ENCODE measurements at places on chromosomes 1 and 21.

DNA sequence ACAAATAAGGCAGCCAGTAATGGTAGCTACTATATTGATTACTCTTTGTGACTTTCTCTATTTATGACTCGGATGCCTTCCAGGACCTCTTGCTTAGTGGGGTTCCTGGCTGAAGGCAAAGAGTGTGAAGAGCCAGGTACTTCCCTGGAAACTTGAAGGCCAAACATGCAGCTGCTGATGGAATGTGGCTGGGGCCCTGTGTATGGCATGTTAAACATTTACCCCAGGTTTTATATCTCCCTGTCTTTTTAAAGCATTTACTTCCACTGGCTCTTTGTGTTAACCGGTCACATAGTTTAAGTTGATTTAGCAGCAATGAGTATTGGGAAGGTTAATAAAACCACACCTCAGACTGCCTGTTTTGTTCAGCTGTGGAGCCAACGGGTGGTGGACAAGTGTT lies 45.7 kb upstream of the PAXBP1 start:
- no peak for DNase-seq

- DNase-seq: no peak
Measured at GRCh38 chr1:114620419-114620818, 39.0 kb upstream of the BCAS2 start.

- no peak for DNase-seq
Measured at GRCh38 chr21:38337793-38338192, 81.0 kb downstream of the KCNJ15 start.

GRCh38 chr1:185087746-185088145 lies 42.4 kb downstream of the RNF2 start:
- no peak for DNase-seq

GRCh38 chr1:67440339-67440738 lies 10.1 kb upstream of the SERBP1 start:
- no peak for DNase-seq

DNA sequence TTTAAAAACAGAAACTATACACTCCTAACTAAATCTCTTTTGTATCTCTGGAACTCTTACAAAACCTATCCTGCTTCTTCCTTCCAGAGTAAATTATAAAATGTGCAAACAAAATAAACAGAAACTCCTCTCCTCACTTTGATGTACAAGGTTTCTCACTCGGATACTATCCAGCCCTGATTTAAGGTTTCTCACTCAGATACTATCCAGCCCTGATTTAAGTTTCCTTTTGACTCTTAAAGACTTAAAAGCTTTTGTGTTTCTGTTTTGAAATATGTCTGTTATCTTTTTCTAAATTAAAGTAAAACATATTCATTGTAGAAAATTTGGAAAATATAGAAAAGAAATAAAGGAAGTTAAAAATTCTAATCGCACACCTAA lies 132.5 kb downstream of the CRB1 start:
- DNase-seq: no peak

DNA sequence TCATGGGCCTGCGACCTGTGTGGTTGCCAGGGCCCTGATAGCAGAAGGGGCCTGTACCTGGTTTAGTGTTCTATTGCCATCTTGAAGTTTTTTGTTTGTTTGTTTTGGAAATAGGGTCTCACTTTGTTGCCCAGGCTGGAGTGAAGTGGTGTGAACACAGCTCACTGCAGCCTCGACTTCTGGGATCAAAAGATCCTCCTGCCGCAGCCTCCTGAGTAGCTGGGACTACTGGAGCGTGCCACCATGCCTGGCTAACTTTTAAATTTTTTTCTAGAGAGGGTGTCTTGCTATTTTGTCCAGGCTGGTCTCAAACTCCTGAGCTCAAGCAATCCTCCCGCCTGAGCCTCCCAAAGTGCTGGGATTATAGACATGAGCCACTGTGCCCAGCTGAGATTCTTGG lies 72.9 kb downstream of the UBE2T start:
- no peak for DNase-seq
